NCI-H1092 (cell line): ENCODE measurements at places on chromosomes 7 and 10.

GRCh38 chr7:117784315-117784714, 88.9 kb downstream of the CTTNBP2 start:
- DNase-seq: no peak

- DNase-seq: peak; percentile 53
Measured at GRCh38 chr7:101172005-101172853, 6.9 kb upstream of the VGF start.

- DNase-seq: no peak
Measured at GRCh38 chr7:140070546-140070945, 7.8 kb upstream of the PARP12 start.

GRCh38 chr7:94374721-94375566, 19.8 kb upstream of the COL1A2 start:
- DNase-seq: no peak
